ENCODE measurements at places on chromosomes 16 and 17.

GRCh38 chr17:76732734-76733617 is 4.2 kb downstream of the SRSF2 start:
- no peak for DNase-seq

DNA sequence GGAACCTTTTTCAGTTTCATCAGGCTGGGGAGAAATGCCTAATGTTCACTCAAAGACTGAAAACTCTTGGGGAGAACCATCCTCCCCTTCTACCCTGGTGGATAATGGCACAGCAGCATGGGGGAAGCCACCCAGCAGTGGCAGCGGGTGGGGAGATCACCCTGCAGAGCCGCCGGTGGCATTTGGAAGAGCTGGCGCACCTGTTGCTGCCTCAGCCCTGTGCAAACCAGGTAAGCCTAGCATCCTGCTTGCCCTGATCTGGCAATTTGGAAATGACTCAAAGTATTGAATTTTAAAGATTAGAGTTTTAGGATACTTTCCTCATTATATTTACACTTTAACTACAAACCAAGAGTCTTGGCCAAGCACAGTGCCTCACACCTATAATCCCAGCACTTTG is 63.8 kb downstream of the TMC6 start:
- no peak for DNase-seq

DNA sequence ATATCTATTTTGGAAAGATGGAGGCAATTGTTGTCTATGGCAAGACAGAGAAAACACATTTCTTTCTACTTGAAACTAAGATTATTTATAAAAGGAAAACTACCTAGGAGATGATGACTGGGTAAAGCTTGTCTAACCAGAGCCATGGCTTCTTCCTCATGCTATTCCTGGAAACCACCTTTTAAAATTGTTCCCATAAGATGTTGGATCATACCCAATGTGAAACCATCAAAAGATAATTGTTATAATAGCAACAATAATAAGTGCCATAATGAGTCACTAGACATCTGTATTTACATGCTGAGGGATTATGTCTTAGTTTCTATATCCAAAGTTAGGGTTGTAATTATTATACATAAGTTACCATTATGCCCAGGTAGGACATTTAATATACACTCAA is 428.4 kb downstream of the KCNJ2 start:
- DNase-seq, result no peak

DNA sequence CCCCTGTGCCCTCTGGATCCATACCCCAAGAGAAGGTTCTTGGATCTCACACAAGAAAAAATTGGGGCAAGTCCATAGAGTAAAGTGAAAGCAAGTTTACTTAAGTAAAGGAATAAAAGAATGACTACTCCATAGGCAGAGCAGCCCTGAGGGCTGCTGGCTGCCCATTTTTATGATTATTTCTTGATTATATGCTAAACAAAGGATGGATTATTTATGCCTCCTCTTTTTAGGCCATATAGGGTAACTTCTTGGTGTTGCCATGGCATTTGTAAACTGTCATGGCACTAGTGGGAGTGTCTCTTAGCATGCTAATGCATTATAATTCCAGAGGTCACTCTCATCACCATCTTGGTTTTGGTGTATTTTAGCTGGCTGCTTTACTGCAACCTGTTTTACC is 70.8 kb downstream of the NLK start:
- DNase-seq, result no peak

DNA sequence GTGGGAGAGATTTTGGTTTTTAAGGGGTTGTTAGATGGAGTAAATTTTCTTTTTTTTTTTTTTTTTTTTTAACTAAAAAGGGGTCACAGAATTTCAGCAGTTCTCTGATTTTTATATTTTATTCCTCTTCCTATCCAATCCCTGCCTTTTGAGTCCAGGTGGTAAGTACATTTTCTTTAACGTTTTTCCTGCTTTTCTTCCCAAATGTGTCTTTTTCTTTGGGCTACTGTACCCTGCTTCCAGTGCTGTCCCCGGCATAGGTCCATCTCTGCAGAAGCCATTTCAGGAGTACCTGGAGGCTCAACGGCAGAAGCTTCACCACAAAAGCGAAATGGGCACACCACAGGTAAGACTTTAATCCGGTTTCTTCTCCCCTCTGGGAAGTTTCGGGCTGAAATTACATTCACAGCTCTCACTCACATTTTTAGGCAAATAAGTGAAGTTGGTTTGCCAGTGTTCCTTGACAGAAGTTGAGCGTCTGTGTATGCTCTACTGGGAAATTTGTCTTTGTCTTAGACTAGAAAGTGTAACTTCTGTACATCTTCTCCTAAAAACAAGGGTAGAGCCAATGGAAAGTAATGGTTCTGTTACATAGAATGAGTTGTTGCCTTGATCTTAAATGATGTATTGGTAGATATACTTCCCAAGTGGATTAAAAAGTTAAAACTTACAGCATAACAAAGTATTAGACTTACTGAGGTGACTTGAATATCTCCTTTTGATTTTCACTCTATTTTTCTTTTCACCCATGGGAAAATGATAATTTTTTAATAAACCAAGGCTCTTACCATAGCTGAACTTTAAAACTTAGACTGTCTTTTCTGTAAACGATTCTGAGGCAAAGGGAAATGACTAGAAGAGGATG is 54.5 kb downstream of the TUBD1 start:
- no peak for DNase-seq

GRCh38 chr17:59727817-59728533 is 20.5 kb downstream of the VMP1 start:
- no peak for DNase-seq

GRCh38 chr16:81994485-81994884 is 16.8 kb downstream of the SDR42E1 start:
- DNase-seq, result no peak

DNA sequence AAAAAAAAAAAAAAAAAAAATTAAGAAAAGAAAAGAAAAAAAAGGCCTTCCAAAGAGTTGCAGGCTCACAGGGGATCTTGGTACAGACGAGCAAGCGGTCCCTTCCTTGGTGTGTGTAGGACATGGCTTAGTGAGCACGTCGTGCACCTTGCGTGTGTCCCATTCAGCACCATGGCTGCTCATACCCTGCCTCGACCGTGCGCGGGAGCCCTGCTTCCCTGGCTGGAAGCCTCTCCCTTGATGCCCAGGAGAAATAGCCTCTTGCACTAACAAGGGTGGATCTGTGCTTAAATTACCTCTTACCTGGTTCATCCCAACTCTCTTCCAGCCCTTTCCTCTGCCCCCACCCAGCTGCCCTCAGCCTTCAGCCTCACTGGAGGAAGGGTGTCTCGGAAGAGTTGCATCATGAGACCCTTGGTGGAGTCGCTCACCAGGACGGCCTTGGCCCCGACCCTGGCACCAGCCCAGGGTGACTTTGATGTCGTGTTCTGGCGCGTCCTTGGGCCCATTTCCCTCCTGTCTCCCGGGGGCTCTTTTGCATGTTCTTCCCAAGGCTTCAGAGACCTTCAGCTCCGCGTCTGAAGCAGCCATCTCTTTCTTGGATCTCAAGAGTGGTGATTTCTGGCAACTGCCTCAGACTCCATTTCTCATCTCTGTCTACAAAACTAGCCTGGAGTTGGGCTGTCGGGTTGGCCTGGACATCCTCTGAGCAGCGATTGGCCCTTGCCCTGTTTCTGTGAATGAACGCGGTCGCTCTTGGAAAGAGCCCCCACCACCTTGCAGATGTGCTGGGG is 127.2 kb downstream of the CMIP start:
- DNase-seq, result no peak

GRCh38 chr16:12548270-12548983 is 255.3 kb downstream of the CPPED1 start:
- no peak for DNase-seq

DNA sequence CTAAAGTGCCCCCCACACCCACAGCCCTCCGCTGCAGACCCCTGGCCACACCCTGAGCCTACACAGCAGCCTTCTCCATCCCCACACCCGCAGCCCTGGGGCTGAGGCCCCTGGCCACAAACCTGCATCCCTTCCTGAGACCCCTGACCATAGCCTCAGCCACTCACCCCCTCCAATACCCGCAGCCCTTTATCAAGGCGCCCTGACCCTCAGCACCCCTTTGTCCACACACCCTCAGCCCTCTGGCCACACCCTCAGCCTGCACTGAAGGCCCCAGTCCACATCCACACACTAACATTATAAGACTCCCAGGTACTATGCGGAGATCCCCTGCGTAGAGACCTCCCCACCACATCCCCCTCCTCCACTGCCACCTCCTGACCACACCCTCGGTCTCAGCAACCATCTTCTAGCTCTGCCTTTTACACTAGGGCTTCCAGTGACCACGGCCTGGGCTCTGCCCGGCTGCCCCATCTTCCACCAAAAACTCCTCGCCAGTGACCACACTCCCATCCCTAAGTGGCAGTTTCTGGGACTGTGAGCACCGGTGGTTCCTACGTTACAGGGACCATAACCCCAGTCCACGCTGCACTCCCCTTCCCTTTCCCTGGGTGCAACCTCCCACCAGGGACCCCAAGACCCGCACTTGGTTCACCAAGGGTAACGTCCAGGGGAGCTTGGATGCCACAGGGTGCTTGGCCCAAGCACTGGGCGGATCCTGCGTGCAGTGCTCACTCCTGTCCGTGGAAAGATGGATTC is 818 bp downstream of the TPPP3 start:
- no peak for DNase-seq

DNA sequence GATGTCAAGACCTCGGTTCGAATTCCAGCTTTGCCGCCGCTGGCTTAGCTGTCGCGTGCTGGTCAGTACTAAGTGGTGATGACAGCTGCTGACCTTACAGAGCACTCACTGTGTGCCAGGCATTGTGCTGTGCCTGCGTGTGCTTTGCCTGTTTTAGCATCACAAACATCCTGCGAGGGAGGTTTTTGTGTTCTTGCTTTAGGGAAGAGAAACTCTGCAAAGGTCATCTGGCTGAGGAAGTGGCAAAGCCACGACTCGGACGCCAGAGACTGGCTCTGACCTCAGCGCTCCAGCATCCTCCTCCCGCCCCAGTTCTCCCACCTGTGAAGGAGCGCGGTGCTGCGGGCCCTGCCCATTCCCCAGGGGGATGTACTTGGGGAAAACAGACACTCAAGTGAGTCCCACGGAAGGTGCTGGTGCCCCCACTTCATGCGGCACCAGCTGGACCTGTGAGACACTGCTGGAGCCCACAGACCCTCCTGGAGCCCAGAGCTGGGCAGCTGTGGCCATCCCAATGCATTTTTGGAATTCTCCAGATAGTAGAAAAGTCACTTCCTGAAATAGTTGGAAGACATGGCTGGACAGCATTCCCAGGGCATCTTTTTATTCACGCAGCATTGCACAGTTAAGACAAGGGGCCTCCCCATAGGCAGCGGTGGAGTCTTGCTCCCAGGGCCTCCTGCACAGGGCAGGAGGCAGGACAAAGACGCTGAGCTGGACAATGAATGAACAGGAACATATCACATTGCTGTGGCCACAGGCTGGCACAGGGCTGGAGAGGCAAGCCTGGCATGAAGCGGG is 20.0 kb upstream of the HERPUD1 start:
- DNase-seq, result no peak

GRCh38 chr17:79745641-79746105 is 14.9 kb downstream of the ENPP7 start:
- DNase-seq, result no peak

GRCh38 chr17:33519692-33520091 is 226.6 kb upstream of the ASIC2 start:
- DNase-seq, result no peak

GRCh38 chr16:87949071-87949744 is 2.0 kb upstream of the BANP start:
- no peak for DNase-seq

DNA sequence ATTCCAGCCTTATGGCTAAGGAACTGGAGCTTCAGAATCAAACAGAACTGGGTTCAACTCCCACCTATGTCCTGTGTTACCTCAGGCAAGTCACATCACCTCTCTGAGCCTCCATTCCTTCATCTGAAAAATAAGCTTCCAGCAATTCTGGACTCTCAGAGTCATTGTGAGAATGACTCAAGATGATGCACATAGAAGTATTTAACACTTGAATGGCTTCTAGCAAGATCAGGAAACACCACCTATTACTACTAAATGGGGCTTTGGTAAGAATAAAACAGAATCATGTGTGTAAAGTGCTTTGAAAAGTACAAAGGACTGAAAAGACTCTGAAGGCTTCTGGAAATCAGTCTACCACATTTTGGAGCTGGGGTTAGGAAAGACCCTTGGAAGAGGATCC is 30.8 kb upstream of the CALB2 start:
- no peak for DNase-seq

DNA sequence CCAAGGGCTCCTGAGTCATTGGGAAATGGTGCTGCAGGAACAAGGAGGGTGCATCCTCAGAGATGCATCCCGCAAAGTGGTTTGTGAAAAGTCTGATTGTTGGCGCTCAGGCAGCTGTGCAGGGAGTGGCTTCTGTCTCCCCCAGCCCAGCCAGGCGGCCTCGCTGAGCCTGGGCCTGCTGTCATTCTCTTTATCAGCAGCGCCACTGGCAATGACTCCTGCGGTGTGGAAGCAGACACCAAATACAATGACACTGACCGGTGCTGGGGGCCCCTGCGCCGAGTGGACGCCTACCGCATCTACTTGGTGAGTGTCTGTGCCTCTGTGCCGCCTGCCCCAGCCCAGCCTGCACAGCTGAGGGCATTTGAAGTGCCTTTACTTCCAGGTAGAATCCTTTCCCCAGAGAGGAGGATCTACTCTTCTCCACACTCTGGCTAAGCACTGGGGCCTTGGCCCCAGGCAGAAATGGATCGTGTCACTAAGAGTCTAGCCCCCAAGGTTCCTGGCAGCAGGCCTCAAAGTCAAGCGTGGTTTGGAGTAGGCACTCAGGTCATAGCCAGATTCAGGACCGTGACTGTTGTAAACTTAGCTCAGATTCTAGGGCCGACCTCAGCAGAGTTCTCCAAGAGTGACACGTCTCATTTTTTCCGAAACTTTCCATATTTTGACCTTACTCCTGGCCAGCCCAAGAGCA is 19.3 kb upstream of the NAT9 start:
- DNase-seq, result no peak

- DNase-seq, result no peak
These were observed 10.3 kb downstream of the CNTNAP4 start for GRCh38 chr16:76287466-76287865.

GRCh38 chr16:73023752-73024570 is 24.0 kb downstream of the ZFHX3 start:
- no peak for DNase-seq

DNA sequence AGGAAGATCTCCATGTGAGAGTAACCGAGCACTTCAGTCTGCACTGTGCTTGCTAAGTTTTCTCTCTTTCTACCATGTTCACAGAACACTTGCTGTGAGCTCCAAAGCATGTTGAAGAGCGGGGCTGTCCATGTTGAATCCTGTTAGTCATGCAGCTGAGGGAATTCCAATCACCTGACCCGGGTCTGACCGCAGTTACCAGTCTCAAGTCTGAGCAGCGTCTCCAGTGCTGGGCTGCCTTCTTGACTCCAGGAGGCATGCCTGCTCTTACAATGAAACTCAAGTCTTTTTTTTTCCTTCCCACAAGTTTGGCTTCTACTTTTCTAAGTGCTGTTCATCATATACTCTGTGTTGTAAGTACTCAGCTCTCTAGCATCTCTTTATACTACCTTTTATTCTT is 44.3 kb downstream of the HOXB1 start:
- no peak for DNase-seq

GRCh38 chr17:9271989-9272388 is 250.7 kb downstream of the NTN1 start:
- DNase-seq, result no peak

Data from stimulated activated naive CD4-positive, alpha-beta T cell (primary cell).